ENCODE measurements at places on chromosomes 12 and 14.

GRCh38 chr14:24806061-24806678 lies 172.2 kb upstream of the GZMB start:
- no peak for DNase-seq

DNA sequence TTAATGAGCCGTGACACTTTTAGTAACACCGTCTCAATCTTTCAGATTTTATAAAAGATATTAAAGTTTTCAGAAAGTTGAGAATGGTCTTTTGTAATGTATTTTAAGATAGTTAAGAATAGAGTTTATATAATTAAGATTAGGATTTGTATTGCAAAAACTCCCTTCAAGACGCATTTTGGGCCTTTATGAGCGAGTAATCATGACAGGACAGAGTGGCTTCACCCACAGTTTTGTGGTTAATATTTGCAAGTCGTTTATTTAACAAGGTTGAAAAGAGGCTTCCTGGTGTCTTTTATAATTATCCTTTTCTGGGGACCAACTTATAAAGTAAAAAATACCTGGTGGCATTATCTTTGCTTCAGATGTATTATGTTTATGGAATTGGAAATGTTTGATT lies 44.0 kb downstream of the TRAF3 start:
- DNase-seq: no peak

GRCh38 chr14:23306412-23307145 lies at the start of gene BCL2L2:
Gene BCL2L2, plus strand, starts transcription at chr14:23306833. Its CDS starts 935 bp downstream, at chr14:23307768.
- DNase-seq: no peak

DNA sequence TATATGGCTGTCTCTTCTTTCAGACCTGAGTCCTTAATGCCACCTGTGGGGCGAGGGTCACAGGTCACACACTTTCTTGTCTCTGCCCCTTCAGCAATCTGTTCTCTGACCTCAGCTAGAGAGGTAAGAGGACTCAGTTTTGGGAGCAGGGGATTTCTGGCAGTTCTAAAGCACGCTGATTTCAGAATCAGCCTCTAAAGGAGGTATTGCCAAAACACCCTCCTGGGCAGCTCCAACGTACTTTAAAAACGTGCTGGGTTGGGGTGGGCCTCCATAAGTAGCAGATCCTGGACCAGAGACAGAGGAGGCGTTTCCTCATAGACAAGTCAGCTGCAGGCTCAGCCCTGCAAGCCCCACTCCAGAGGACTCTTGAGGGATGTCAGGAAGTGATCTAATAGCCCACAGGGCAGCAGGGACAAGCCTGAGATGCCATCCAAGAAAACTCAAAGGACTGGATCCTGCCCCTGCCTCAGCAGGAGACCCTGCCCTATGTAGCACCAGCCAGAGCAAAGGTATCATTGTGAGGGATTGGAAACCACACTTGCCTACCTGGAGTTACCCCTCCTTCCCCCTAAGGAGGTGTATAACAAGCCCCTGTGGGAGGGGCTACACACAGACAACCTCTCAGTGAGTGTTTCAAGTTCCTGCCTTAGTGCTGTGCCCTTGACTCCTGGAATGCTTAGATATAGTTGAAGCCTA lies 8.5 kb downstream of the CTDSP2 start:
- DNase-seq: no peak

Data from activated CD4-positive, CD25-positive, alpha-beta regulatory T cell (primary cell).